NCI-H510A (cell line): ENCODE measurements at places on chromosomes 3 and 15.

DNA sequence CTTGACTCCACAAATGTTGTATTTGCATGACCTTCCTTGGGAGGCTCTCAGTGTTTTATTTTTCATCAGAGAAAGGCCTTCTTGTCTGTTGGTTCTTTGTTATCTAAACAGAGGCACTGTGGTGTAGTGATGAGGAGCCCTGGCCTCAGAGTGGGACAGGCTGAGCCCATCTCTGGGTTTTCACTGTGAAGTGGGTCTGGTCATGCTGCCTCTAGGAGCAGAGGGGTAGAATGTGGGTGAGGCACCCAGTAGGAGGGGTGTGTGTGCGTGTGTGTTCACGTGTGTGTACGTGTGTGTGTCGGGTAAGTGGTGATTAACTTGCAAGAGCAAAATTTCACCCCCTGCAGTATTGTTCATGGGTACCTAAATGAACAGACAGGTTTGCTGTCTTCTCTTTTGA lies 14.4 kb downstream of the KLF13 start:
- no peak for DNase-seq

DNA sequence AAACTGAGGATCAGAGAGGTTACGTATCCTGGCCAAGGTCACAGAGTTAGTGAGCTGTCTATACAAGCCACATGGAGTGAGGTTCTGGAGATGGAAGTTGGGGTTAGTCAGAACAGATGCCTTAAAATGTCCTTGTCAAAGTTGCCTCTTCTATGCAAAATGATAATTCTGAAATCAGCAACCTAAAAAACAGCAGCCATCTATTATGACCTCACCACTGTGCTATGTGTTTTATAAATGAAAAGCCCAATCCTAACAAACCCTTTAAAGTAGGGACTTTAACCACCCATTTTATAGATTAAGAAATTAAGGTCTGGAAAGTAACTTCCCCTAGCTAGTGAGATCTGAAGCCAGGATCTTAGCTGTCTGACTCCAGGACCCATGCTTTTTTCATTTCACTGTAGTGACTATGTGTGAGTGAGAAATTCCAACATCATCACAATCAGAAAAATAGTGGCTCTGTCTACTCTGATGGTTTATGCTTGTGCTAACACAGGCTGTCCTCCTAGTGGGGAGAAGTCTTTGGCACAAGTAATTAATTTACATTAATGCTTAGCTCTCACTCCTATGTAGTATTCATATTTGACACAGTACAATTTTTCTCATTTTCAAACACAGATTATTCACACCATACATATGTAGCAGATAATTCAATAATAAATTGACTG lies 143.6 kb downstream of the ANO10 start:
- no peak for DNase-seq

- no peak for DNase-seq
Measured at GRCh38 chr3:160811237-160811548, 55.2 kb downstream of the PPM1L start.

GRCh38 chr15:99071091-99071680 lies 33.7 kb upstream of the SYNM start:
- no peak for DNase-seq

GRCh38 chr15:60255390-60255789 lies 142.4 kb downstream of the ANXA2 start:
- DNase-seq: no peak

DNA sequence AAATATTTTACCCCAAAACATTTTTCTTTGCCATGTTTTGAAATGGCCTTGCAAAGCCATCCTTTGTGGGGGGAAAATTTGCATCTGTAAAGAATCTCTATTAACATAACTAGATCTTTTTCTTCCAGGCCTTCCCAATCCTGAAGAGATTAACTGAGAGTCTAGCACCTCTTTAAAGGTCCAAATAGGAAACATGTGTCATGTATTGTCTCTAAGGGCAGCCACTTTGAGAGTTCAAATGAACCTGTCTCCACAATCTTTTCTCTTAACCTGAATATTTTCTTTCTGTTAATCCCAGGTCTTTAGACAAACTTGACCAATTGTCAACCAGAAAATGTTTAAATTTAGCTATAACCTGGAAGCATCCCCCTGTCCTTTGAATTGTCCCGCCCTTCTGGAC lies 236.6 kb upstream of the PROK2 start:
- DNase-seq: no peak

- no peak for DNase-seq
Measured at GRCh38 chr3:4898454-4899313, 80.6 kb upstream of the BHLHE40 start.
